ENCODE measurements at places on chromosomes 7 and 10. TPM values are rescaled to one million over a fixed set of nuclear protein-coding genes. Genes with fewer than 3 reads are reported as not detected.

DNA sequence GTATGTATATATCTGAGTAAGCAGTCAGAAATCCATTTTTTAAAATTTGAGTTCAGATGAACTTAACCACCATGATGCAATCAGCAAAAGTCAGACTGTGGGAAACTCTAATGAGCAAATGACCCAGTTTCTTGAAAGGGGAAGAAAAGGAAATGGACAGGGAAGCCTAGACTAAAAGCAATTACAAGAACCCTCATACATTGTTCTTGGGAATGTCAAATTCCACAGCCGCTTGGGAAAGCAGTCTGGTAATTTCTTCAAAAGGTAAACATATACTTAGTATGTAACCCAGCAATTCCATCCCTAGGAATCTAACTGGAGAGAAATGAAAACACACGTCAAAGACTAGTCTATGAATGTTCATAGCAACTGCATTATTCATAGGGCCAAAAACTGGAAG is 16.4 kb upstream of the FOXK1 start:
- DNase-seq, result no peak

DNA sequence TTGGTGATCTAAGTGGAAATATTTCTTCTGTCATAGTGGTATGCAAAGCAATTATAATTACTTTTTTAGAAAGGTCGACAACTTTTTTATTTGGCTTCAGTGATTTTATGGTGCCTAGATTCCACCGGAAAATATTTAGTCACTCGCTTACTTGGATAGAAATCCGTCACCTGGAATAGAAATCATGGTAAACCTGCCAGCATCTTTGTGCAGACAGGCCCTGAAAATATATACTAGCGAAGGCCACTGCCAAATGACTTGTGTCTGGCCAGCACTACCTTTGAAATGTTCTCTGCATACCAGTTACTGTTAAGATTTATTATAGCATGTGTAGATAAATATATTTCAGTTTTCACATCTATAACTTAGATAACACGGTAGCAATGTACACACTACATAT is 226.4 kb downstream of the AGMO start:
- no peak for DNase-seq

DNA sequence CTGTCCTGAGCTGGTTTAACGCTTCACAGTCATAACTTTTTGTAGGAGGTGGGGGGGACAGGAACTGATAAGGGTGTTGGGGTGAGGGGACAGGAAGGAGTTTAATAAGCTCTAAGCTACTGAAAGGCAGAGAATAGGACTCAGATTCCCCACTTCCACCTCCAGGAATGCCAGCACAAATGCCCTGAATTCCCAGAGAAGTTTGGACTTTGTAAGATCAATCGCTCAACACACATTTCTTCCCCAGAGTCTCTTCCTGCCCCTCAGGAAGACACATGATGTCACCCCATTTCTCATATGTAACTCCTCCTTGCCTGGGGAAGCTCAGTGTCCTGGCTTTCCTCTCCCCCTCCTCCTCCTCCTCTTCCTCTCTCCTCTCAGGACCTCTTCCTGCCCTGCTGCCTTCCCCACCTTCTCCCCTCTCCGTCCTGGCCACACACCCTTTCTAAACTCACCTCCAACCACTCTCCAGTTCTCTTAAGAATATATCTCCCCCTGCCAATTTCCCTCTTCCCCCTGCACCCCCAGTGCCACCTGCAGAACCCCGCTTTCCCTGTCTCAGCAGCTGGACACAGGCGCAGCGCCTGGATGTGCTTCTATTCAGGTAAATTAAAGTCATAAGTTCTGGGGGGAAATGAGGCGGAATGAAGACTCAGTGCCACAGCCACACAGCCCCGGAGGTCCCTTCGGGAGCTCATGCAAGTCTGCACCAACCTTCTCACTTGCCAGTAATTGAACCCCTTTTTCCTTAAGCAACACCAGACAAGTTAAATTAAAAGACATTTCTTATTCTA is 5.3 kb upstream of the LOXL4 start:
- no peak for DNase-seq

DNA sequence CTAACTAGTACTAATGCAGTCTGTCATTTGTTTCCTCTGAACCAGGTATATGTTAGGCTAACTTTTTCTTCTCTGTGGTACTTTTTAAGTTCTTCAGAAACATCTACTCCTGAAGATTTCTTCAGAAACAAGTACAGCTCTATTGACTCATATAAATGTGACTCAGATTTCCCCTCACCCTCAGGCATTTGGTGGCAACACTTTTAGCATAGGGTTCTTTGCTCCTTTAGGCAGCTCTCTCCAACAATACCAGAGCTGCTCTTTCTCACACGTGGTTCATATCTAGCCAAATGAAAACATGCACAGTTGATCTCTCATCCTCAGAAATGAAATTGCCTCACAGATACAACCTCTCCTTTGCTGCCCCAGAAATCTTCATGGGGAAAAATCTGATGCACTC is 939.8 kb downstream of the SORCS1 start:
- DNase-seq, result no peak

DNA sequence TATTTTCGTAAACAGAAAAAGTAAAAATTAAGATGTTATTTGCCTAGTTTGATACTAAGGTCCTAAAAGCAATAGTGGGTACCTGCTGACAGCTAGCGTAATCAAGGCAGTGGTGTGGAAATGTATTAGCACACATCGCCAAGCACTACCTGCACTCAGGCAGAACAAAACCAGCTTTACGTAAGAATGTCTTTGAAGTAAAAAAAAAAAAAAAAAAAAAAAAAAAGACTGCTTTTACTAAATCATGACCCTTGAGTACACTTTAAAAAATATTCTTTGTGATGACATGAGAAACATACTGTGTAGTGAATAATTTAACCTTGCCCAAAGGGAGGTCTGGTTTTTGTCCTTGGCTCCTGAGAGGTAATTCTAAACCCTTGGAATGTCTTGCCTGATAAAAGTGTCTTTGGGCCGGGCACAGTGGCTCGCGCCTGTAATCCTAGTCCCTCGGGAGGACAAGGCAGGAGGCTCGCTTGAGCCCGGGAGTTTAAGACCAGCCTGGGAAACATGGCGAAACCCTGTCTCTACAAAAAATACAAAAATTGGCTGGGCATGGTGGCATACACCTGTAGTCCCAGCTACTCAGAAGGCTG is 12.7 kb downstream of the XRCC2 start:
- no peak for DNase-seq

DNA sequence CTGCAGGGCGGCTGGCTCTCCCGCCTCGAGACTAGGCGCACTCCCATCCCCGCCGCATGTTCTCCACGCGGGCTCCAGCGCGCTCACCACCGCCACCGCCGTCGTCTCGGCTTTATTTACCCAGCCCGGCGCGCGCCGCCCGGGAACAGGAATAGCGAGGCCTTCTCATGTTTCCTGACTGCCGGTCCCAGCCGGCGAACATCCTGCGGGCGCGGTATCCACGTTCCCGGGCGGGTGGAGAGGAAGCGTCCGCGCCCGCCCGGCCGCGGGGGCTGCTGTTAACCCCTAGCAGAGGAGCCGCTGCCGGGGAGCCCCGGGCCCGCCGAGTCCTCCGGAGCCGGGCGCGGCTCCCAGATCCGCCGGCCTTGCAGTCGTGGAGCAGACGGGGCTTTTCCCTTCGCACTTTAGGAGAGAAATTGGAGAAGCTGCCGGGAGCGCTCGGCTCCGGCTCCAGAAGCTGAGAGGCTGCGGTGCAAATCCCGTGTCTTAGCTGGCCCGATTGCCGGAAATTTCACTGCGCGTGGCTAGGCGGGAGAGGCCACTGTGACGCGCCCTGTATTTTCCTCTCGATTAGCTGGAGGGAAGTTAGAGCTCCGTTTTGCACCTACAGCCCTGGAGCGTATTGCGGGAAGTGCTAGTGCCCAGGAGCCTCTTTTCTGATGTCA is at the start of gene MKX:
TSS of gene MKX (minus strand) at position 88 of the 665 bp plus-strand sequence. CDS start 2,404 bp downstream, outside the sequence.
- no peak for DNase-seq

- no peak for DNase-seq
These were observed 284.4 kb upstream of the IGFBP3 start for GRCh38 chr7:46205478-46205877.

- DNase-seq, result no peak
These were observed 80.3 kb downstream of the MICU1 start for GRCh38 chr10:72545546-72545945.

- DNase-seq, result no peak
These were observed 219.3 kb upstream of the MKLN1 start for GRCh38 chr7:131108212-131108940.

DNA sequence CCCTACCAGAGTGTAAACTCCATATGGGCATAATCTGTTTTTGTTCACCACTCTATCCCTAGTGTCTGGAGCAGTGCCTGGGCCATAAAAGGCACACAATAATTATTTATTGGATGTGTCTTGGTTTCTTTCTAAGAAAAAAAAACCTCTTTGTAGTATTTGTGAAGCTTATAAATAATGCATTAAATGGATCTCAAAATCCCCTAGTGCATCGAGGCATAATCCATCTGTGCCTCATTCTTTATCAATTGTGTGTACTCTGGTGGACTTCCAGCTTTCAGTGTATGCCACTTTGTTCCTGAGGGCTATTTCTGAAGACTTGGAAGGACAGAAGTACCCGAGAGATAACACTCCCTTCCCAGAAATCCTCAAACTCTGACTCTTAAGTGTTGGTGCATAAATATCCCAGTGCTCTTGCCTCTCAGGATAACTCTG is 255.0 kb upstream of the PHYHIPL start:
- no peak for DNase-seq

DNA sequence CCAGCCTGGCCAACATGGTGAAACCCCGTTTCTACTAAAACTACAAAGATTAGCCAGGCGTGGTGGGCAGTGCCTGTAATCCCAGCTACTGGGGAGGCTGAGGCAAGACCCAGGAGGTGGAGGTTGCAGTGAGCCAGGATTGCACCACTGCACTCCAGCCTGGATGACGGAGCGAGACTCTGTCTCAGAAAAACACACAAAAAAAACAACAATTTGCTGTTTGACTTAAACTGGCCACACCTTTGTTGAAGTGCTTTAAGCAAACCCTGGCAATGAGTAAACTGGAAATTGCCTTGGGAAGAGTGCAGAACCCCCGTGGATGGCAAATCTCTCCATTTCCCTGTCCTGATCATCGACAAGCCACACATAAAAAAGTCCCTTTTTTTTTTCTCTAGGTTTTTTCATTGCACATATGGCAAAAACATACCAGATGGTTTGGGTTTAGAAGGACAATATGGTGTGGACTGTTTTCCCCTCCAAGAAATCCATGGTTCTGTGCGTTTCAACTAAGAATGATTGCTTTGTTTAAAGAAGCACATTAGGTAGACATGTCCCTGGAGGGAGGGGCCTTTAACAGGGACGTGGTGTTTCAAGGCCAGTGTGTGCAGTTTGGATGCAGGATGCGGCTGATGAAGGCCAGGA is 76.9 kb downstream of the NRP1 start:
- no peak for DNase-seq

DNA sequence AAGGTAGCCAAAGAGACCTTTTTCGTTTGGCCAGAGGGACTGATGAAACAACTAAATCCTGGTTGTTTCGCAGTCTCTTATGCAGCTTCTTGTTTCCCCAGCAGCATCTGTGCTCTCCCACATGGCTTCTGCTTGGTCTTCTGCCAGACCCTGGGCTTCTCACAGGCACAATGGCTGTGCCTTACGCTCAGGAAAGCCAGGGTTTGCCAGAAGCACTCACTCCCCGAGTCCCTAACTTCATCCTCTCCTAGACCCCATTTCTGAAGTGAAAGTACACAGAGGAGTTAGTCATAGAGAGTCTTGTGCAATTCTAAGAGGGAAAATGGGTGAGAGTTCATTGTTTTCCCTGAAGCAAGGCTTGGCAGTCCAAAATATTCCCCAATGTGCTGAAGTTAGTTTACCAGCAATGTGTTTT is 121.7 kb downstream of the EVX1 start:
- DNase-seq, result peak; percentile 19

DNA sequence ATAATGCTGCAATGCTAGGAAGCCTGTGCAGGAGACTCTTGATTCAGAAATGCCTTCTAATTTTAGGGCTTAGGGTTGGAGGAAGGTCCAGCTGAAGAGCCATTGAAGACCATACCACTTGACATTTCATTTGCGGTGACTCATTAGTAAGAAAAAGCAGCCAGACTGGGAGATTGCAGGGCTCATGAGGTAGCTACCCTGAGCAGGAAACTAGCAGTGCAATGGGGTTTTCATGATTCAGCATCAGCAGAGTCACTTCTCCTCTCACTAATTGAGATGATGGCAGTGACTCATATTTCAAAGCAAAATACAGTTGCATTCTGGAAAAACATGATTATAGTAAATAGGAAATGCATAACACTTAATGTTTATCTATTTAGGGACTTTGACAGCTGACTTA is 434.1 kb downstream of the DNAJB9 start:
- DNase-seq, result no peak

DNA sequence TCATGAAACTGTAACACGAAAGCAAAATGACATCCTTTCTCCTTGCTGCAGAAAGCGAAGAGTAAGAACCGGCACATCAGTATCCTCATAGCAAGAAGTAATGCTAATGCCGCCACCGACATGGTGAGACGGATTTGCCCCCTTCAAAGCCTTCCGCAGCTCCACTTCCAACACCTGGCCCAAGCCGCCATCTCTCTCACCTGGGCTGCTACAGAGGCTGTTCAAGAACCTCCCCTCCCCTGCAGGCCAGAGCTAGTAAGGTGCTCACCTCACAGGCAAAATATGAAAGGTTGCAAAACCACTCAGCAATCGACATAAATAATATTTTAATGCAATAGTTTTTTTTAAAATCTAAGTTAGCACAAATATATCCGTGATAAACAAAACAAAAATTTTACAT is 123.9 kb upstream of the FRMD4A start:
- no peak for DNase-seq

DNA sequence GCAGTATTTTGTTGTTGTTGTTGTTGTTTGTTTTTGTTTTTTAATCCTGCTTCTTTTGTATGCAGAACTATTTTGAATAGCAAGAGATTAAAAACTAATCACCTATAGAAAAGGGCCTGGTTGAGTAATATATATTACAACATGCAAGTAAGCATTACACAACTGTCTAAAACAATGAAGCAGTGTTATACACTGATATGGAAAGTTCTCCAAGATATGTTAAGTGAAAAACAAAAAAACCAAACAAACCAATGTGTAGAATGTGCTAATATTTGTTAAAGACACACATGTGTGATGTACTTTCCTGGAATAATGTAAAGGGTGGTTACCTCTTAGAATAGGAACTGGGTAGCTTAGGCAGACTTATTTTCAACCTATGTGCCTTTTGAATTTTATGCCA is 117.4 kb downstream of the ZNF365 start:
- no peak for DNase-seq

DNA sequence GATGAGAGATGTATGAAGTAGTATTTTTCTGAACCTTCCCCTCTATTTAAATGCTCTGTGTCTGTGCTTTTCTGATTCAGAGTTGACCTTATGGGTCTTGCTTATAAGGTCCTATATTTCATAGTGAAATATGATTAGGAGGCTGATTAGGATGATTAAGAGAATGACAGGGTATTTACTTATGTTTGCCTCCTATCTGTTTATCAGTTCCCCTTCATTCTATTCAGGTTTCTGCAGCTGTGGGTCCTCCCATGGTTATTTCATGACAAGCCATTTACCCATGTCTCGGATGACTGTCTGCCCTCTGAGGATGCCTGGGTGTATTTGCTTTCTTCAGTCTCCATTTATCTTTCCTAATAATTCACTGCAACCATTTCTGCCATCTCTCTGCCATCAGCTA is 16.9 kb downstream of the RPA3 start:
- DNase-seq, result no peak

GRCh38 chr7:106757846-106758245 is 96.9 kb upstream of the CCDC71L start:
- DNase-seq, result no peak

Gene THSD7A
- 34.6 TPM for total RNA-seq

Gene CHN2
- total RNA-seq, result 96.6 TPM

Gene MACROH2A2
- total RNA-seq, result 48.9 TPM

Gene ZSCAN25
- 12.2 TPM for total RNA-seq

Gene AMZ1
- total RNA-seq, result 1.6 TPM

Gene HOXA4
- total RNA-seq, result not detected

Gene BUD23
- total RNA-seq, result 30.2 TPM

Gene CHPF2
- 18.3 TPM for total RNA-seq

Data from frontal cortex (tissue), 4 donors.